ENCODE measurements at places on chromosomes 7 and 10.

DNA sequence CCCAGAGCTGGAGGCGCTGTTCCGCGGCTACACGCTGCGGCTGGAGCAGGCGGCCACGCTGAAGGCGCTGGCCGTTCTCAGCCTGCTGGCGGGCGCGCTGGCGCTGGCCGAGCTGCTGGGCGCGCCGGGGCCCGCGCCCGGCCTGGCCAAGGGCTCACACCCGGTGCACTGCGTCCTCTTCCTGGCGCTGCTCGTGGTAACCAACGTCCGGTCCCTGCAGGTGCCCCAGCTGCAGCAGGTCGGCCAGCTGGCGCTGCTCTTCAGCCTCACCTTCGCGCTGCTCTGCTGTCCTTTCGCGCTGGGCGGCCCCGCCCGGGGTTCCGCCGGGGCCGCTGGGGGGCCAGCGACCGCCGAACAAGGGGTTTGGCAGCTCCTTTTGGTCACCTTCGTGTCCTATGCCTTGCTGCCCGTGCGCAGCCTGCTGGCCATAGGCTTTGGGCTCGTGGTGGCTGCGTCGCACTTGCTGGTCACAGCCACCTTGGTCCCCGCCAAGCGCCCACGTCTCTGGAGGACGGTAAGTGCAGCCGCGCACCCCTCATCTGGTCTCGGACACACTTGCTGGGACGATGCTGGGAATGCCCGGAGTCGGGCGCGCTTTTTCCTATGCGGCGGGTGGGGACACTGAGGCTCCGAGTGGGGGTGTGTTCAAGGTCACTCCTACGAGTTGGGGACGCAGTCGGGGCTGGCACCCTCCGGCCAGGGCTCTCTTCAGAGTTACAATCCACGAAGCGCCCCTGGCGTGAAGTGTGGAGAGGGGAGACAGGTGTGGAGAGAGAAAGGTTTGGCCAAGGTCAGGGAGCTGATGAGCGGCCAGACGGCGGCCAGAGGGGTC is 717 bp downstream of the ADCY1 start:
- DNase-seq, result no peak

GRCh38 chr10:70576803-70577517 is 25.6 kb downstream of the PRF1 start:
- no peak for DNase-seq

DNA sequence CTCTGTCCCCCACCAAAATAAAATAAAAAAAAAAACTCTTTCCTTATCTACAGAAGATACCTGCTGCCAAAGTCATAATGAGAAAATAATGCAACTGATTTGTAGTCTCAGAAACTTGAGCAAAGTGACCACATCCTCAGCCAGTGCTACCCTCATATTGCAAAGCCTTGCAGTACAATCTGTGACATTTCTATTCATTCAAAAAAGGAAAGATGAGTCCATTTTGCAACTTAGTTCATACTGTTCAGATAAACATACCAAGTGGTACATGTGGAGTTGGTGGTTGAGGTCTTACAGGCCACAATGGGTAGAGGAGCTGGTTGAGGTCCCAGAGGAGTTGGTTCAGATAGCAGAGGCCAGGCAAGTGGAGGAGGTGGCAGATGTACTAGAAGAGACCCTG is 6.5 kb upstream of the EIF5AL1 start:
- DNase-seq, result no peak

DNA sequence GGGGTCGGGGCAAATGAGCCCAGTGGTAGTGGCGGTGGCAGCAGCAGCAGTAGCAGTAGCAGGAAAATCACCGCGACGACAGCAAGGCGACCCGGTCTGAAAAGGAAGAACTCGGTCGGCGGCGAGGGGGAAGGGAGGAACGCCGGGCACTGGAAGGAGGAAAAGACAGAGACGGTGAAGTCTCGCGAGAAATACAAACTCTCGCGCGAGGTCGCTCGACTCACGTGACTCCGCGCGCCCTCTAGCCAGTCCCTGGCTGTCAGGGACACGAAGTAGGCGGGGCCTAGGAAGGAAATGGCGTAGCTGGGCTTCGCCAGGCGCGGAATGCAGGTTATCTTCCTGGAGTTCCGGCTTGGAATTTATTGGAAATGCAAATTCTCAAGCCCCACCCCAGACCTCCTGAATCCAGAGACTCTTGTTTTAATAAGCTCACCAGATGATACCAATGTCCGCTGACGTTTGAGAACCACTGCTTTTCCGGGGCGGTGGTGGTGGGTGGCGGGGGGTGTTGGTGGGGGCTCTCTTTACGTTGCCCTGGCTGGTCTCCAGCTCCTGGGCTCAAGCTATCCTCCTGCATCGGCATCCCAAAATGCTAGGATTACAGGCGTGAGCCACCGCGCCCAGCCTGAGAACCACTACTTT is at the start of gene SMNDC1:
Gene SMNDC1 (minus strand): TSS at position 141 of the 642 bp plus-strand sequence. CDS start 1,333 bp downstream, outside the sequence.
- DNase-seq, result peak; percentile 91

All from stimulated activated CD4-positive, alpha-beta T cell treated with anti-CD3 and anti-CD28 coated beads, Interleukin-1b, Interleukin-23, amount 100 ng/mL, for 1 hour (primary cell).